ENCODE measurements at places on chromosomes 3 and 15.

DNA sequence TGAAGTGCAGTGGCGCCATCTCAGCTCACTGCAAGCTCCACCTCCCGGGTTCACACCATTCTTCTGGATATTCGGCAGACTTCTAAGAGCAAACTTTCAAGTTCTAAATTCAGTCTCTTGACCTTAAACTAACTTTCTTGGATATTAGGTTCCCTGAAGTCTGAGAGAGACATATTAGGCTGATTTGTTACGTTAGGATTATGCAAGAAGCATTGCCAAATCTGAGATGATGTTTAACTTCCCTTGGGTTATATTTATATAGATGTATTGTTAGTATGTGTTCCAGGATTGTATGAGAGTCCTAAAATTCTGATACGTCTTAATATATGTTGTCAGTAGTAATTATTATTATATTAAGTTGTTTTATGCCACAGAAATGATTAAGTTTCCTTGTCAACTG lies 80.1 kb downstream of the SLC6A1 start:
- DNase-seq: no peak

GRCh38 chr3:46943237-46944187 lies 33.0 kb downstream of the CCDC12 start:
- DNase-seq: no peak

DNA sequence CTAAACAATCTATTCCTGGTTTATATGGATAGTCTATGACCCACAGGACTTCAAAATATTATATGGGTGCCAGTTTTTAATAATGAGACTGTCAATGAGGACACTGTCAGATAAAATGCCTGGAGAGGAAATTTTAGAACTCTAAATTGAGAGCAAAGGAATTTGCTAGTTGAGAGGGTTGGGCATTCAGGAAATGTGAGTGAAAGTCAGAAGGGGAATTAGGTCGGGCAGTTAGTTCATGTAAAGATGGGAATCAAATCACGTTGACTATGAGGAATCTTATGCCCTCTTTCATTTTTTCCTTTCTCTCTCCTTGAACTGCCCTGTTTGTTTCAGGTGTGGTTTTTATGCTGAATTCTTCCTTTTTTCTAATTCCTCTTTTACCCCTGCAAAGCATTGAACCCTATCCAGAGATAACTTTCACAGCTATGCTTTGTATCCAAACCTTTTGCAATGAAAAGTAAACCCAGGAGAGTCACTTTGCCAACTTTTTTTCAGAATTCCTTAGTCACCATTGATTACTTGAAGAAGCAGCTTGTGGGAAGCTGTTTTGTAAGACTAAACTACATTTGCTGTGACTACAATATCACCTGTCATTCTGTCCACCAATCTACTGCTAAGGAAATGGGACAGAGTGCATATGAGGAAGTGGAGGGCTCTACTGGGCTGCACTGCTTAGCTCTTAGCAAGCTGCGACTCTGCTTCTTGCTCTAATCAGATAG lies 27.8 kb downstream of the CHP1 start:
- no peak for DNase-seq

DNA sequence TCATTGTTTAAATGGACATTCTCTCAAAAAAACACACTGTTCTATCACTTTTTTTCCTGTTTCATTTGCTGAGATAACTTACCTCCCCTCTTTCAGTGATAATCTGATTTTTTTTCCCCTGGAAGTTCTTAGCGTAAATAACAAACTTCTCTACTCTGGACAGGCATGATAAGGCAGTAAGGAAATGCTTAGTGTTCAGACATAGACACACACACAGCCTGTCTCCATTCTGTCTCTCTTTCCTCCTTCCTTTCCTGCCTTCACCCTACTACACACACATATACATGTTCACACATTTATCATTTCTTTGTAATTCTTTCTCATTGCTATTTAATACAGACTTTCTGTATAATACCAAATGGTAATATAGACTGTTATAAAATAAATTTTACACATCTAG lies 470.8 kb upstream of the ROBO1 start:
- DNase-seq: no peak

DNA sequence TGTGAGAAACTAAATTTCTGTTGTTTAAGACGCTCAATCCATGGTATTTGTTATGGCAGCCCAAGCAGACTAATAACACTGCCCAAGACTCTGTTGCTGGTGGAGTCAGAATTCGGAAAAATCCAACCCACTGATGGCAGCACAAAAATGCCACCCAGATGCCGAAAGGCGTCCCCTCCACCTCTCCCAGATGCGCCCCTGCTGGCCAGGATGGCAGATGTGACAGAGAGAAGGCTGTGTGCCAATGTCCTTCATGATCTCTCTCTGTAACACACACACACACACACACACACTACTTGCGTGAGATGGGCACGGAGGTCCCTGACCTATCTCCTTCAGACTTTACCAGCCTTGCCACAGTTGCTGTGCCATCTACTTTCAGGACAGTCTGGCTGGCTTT lies 10.9 kb upstream of the LYSMD4 start:
- no peak for DNase-seq

- DNase-seq: no peak
Measured at GRCh38 chr3:22609139-22609538, 594.0 kb upstream of the UBE2E2 start.

GRCh38 chr3:248864-249520 lies 52.4 kb downstream of the CHL1 start:
- DNase-seq: no peak

GRCh38 chr15:82978438-82978837 lies 7.6 kb upstream of the RAMAC start:
- no peak for DNase-seq

DNA sequence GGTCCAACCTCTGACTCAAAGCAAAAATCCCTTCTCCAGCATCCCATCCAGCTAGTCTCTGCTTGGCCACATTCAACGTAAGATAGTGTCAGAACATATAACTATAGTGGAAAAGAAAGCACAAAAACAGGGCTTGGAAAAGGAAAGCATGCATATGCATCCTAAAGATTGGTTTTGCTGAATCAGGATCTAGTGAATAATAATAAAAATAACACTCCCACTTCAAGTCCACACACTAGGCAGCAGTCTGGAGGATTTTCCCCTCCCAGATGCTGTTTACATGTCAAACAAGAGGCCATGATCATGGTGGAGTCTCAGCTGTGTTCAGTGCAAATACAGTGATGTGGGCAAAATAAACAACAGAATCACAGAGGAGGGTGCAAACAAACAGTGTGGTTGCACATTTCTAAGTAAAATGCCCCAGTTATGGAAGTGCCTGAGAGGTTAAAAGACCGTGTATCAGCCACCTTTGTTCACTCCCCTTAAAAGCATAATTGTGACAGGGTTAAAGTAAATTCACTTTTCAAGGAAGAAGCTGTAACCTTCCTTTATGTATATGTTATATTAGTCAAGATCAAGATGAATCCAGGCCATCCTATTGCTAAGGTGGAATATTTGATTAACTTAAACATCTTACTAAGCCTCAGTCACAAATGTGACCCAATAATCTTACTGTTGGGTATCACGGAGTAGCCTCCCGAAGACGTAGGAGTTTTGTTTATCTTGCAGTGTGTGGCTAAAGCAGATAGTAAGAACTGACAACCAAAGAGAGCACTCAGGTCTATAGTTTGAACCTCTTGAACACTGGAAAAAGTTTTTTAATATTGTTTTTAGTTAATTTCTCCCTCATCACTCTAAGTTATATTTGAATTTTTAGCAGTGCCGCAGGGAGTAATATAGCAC lies 424.5 kb downstream of the SOX2 start:
- no peak for DNase-seq

DNA sequence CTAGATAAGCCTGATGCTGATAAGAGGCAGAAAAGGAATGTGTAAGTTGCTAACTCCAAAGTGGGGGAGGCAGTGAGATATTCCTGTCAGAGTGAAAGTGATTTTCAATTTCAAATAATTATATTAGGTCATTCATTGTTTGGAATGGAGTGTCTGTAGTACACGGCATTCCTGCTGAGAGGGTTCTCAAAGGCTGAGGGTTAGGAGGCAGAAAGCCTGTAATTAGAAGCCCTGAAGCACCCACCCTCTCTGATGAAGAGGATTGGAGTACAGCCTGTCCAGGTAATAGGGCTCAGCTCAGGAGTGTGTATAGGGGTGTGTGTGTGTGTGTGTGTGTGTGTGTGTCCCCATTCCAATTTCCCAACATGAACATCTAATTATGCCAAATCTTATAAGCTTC lies 486.8 kb downstream of the MAGI1 start:
- no peak for DNase-seq

DNA sequence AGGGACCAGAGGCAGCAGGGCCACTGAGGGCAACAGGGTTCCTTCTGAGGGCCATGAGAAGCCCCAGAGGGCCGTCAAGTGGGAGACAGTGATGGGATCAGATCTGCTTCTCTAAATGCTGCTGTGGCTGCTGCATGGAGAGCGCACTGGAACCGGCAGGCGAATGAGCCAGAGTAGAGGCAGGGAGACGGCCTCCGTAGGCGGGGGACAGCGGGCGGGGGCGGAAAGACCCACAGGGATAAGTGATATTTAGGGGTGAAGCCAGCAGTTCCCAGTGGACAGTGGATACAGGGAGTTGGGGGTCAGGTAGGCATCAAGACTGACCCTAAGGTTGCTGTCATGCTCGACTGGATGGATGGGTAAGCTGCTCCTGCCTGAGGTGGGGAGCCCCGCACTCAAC lies 45.0 kb downstream of the GLDN start:
- DNase-seq: no peak

- DNase-seq: no peak
Measured at GRCh38 chr3:197811343-197811742, 20.3 kb downstream of the LRCH3 start.

GRCh38 chr3:32146746-32147211 lies 40.4 kb downstream of the GPD1L start:
- DNase-seq: no peak

Measured in cortex of kidney (tissue), 1 donor.